Stimulated activated CD4-positive, alpha-beta T cell treated with anti-CD3 and anti-CD28 coated beads, Interleukin-4, amount 100 ng/mL, for 24 hours (primary cell): ENCODE measurements at places on chromosomes 12 and 14.

- DNase-seq = no peak
These were observed 159.7 kb downstream of the PAH start for GRCh38 chr12:102757154-102757881.

DNA sequence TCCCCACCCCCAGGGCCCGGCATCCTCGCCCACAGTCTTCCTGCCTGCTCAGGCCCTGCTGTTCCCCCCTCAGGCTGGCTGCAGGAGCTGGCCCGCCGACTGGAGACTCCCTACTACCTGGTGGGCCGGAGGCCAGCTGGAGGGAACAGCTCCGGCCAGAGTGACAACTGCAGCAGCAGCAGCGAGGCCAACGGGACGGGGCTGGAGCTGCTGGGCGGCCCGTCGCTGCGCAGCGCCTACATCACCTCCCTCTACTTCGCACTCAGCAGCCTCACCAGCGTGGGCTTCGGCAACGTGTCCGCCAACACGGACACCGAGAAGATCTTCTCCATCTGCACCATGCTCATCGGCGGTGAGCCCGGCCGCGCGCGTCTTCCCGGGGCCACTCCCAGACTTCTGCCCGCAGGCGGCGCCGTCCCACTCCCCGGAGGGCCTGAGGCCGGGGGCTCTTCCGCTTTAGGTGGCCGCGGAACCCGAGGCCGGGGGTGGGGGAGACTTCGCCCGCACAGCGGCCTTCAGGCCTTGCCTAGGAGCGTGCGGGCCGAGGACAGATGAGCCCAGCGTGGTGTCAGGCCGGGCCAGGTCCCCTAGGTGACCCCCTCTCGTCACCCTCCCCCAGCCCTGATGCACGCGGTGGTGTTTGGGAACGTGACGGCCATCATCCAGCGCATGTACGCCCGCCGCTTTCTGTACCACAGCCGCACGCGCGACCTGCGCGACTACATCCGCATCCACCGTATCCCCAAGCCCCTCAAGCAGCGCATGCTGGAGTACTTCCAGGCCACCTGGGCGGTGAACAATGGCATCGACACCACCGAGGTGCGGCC is 10.2 kb downstream of the KCNH3 start:
- peak; percentile 32 for DNase-seq

DNA sequence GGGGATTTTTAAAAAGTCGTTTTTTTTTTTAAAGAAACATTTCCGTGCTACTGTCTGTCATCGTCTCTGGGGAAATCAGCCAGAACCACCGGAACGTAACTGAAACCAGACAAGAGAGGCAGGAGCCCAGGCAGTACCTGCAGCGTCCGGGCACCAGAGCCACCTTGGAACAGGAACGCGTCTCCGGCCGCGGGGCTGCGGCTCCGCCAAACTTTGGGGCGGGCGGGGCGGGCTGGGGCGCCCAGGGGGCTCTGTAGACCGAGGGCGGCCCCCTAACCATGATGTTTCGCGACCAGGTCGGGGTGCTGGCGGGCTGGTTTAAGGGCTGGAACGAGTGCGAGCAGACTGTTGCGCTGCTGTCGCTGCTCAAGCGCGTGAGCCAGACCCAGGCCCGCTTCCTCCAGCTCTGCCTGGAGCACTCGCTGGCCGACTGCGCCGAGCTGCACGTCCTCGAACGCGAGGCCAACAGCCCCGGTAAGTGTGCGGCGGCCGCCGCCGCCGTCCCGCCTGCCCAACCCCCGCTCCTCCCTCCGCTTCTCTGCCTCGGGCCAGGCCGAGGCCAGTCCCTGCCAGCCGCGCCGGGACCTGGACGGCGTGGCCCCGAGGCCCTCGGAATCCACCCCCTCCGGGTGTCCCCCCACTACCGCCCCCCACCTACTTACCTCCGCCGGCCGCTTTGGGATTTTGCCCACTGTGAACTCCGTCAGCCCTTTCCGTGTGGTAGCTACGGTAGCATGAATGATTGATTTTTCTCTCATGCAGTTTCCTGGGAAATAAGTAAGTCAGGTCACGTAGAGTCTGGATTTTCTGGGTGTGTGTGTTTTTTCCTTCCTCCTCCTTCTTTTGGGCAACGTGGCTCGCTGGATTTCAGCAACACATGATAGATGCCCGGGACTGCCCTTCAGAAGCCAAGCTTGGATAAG is 972 bp downstream of the SAMD4A start:
- peak; percentile 36 for DNase-seq

DNA sequence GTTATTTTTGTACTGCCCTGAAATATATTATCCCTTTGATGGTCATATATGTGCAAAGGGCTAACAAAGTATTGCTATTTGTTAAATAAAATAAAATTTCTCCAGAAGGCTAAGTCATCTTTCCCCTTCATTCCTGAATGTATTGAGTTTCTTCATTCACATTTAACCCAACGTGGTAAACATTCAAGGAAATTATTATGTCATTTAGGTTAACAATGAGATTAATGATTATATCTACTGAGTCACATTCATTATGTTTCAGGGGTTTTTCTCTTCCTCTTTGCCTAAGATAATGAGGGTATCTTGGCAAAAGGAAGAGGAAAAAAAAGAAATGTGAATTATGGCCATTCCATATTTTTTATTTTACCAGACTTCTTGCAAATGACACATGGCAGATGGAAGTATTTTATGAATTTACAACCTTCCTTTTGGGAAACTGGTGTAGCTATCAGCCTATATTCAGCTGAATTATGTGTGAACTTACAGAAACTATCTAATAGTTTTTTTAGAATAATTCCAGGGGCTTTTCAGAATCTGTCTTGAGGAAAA is 27.2 kb downstream of the TSPAN8 start:
- DNase-seq = no peak

GRCh38 chr12:99367181-99367580 is 280.4 kb upstream of the GARIN6 start:
- no peak for DNase-seq

DNA sequence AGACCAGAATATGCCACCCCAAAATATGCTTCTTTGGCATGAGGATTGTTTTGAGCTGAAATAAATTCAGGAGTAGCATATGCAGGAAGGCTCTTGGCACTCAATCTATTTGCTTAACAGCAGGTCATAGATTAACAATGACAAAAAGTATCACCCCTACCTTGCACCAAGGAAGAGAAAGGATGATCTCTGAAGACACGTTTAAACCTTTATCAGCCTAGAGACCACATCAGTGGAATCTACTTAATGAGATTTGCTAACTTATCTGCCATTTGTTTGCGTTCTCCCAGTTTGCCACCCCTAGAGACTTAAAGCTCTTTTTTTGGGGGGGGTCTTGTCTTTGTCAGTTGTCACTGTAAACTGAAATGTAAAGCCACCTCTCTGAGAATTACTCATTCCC is 1278.7 kb upstream of the USP15 start:
- DNase-seq = no peak

DNA sequence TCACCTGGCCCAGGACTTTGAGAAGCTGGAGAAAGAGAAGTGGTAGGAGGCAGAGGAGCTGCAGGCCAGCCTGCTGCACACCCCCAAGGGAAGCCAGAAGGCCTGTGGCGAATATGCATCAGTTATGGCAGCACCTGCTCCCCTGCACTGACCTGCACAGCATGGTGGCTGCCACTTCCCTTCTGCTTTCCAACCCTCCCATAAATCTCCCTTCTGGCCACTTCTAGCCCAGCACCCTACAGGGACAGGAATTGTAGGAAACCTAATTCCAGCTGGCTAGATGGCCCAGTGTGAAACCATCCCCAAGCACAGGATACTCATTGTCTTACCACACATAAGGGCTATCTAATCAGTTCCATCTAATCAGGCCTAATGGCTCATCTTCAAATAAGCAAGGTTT is 136.3 kb downstream of the TBX3 start:
- no peak for DNase-seq

DNA sequence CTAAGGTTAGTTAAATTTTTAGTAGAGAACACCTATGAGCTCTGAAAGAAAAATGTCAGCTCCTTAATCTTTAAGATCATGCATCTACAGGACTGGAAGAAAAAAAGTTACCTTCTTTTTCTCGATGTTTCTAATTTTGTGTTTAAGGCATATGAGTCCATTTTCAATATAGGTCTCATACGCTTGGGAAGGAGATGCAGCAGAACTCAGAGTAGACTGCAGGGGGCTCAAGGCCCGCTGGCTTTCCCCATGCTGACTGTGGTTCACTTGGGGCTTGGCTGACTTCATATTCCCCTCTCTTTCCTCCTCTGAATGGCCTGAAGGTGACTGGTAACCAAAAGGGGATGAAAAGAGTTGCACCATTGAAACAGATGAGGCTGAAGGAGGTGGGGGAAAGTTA is 1.5 kb downstream of the CAPRIN2 start:
- DNase-seq = no peak

GRCh38 chr14:35123388-35123703 is 994 bp downstream of the PRORP start:
- DNase-seq = no peak

DNA sequence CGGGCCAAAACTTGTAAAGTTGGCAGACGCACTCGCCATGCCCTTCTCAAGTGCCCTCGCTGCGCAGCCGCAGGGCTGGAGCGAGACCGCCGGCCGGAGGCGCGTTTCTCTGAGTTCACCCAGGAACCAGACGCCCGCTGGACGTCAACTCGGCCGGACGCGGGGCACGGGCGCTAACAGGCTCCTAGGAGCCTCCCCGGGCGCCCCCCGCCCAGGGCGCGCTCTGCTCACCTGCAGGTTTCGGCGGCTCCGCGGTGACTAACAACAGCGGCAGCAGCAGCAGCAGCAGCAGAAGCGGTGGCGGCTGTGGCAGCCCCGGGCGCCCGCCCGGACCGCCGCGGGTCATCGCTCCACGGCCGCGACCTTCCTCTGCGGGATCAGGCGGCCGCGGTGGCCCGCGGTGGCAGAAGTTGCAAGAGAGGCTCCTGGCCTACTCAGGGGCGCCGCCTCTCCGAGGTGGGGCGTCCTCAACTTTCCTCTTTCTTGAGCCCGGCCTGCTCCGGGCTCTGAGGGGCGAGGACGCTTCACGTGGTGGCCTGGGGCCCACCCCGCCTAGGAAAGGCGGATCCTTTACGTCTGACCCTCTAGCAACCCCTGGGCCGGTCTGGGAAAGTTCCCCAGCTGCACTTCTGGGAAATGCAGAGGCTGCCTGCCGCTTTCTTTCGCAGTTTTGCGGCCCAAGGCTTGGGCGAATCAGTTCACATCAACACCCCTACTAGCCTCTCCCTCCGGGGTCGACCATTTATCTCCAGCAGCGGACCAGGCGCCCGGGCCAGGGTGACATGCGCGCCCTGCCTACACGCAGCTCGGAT is at the start of gene PLBD1:
PLBD1 (minus strand) TSS at position 533 of the 812 bp plus-strand sequence; CDS start at position 346, 187 bp downstream.
- no peak for DNase-seq

DNA sequence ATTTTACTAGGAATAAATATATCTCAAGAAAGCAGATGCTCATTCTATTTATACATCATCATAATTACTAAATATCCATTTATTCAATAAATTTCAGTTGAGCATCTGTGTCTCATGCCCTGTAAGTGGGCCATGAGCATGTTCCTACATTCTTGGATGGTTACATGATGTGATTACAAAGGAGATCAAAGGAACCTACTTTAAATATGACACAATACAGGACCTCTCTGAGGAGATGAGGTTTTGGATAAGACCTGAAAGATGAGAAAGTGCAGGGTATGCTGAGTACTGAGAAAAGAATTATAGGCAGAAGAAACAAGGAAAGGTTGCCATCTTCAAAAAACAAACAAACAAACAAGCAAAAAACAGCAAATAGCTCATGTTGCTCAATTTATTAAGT is 105.4 kb upstream of the CNTN1 start:
- DNase-seq = no peak

- DNase-seq = no peak
These were observed 128.6 kb upstream of the FLRT2 start for GRCh38 chr14:85401384-85401783.

DNA sequence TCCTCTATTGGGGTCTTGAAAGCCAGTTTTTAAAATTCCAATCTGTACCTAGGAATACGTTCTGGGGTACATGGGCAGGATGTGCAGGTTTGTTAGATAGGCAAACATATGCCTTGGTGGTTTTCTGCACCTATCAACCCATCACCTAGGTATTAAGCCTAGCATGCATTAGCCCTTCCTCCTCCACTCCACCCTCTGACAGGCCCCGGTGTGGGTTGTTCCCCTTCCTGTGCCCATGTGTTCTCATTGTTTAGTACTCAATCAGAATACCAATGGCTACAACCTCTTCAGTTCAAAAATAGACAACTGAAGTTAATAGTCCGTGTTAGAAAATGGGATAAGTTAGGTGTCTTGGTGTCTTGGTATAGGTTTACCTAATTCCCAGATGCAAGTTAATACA is 3.4 kb downstream of the NTS start:
- DNase-seq = no peak

- DNase-seq = no peak
These were observed 24.1 kb upstream of the ATP2A2 start for GRCh38 chr12:110256780-110257431.

DNA sequence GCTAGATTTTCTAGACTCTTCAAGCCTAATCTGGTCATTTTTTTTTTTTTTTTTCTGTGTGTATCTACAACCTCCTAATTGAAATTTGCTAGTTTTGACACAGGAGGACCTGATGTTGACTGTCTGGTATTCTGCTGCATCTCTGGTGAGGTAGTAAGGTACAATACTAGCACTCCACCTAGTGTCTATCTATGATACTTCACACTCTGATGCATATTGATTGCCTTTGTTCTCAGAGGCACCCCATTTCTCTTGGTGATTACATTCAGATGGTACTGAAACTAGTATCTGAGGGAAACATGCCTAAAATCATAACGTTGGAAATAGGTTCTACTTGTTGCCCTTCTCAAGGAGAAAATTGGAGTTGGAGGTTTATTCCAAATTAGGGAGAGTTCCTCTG is 930.5 kb upstream of the NOVA1 start:
- DNase-seq = no peak

DNA sequence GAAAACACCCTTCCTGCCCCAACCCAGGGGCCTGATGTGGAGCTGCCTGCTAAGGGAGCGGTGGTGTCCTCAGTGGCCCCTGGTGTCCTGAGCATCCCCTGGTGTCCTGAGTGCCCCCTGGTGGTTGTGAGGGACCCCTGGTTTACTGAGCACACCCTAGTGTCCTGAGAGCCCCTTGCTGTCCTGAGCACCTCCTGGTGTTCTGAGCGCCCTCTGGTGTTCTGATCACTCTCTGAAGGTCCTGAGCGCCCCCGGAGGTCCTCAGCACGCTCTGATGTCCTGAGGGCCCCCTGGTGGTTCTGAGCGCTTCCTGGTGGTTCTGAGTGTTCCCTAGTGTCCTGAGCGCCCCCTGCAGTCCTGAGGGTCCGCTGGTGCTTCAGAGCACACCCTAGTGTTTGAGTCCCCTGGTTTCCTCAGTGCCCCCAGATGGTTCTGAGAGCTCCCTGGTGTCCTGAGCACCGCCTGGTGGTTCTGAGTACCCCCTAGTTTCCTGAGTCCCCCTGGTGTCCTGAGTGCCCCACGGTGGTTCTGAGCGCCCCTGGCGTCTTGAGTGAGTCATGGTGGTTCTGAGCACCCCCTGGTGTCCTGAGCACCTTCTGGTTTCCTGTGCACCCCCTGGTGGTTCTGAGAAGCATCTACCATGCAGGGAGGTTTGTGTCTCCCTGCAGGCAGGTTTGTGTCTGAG is 1004.2 kb downstream of the TMEM121 start:
- DNase-seq = peak; percentile 45
